ENCODE measurements at places on chromosomes 3 and 15.

- no peak for DNase-seq
Measured at GRCh38 chr15:89492934-89493631, 3.3 kb downstream of the RHCG start.

DNA sequence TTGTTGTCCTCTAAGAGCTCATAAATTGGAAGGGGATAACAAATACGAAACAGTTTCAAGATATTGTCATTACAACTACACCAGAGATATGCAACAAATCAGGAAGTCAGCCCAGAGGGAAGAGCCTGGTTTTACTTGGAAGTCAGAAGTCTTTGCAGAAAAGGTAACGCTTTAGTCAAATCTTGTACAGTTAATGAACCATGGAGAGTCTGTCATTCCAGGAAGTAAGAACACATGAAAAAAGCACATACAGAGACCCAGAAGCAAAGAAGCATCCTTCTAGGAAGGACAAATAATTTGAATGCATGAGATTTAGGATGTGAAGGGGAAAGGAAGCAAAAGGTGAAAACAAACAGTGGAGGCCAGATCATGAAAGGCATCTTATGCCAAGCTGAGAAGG is 19.6 kb downstream of the DYNC1LI1 start:
- DNase-seq = no peak

DNA sequence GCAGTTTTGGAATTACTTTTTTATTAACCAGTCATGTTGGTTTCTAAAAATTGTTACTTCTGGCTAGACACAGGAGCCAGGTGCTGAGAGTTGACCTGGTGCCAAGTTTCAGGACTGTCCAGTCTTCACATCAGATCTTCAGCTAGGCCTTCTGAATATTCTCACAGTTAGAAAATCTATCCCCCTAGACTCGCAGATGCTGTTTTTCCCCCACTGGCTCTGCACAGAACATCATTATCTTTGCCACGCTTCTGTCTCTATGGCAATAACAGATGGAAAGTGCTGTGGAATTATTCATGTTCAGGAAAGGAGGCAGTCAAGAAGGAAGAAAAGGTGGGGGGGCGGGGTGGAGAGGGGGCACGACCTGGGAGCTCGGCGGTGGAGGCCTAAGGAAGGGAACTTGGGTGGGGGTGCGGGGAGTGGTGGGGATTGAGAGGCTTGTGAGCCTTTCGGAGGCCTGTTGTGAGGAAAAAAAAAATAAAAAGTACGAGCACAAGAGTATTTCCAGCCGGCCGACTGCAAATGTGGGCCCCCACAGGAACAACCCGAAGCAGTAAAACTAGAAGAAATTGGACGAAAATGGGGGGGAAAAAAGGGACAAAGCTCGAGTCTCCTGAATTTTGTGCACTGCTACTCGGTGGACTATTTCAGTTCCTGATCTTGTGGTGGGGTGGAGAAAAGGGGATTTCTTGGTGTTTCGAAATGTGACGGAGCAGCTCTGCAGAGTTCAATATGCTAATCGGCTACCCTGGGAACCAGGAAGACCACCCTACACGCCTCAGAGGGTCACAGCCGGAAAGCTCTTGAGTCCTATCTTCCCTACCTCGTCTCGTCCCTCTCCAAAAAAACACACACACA is 1.5 kb upstream of the SKIL start:
- DNase-seq = peak; percentile 16

DNA sequence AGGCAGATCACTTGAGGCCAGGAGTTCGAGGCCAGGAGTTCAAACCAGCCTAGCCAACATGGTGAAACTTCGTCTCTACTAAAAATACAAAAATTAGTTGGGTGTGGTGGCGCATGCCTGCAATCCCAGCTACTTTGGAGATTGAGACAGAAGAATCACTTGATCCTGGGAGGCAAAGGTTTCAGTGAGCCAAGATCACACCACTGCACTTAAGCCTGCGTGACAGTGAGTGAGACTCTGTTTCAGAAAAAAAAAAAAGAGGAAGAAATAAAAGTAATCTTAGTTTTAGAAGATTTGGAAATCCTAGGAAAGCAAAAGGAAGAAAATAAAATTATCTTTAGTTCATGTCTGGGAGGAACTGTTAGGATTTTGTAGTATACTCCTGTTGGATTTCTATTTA is 77.2 kb downstream of the IL12A start:
- DNase-seq = no peak

- DNase-seq = no peak
Measured at GRCh38 chr3:14511623-14512280, 28.4 kb downstream of the GRIP2 start.
